Brain microvascular endothelial cell (primary cell): ENCODE measurements at places on chromosomes 5 and 9.
A peak's percentile ranks its signal among the peaks of the same experiment; 100 is the strongest.

GRCh38 chr5:159002171-159002570 lies 97.5 kb downstream of the EBF1 start:
- DNase-seq = no peak

DNA sequence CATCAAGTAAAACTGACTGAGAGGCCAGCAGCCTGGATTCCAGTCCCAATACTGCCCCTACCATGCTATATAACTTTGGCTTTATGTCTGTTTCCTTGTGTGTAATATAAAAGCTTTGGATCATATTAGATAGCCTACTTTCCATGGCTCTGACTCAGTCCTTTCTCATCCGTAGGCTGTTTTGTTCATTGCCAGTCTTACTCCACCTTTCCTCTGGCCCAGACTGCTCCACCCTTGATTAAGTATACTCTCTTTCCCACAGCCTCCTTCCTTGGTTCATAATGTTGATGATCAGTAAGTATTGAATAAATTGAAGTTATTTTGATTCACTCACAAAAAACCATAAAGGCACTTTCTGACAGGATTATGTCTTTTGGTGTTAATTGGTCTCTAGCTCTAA lies 1.5 kb upstream of the MRPS30 start:
- no peak for DNase-seq

GRCh38 chr5:103973669-103974068 lies 411.1 kb upstream of the NUDT12 start:
- no peak for DNase-seq

GRCh38 chr5:106523852-106524251 lies 1146.9 kb downstream of the EFNA5 start:
- no peak for DNase-seq

DNA sequence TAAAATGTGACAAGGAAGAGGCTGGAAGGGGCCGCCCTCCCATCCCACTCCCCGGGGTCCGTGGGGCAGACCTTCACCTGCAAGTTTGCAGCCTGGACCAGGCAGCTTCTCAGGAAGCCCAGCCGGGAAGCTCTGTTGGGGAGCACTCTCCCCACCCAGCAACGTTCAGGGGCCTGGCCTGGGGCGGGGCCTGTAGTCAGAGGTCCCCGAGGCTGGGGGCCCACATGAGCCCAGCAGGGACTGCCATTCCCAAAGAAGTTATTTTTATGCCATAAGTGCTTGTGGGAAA lies 32.7 kb upstream of the NOTCH1 start:
- no peak for DNase-seq

- no peak for DNase-seq
Measured at GRCh38 chr9:136860933-136861873, 4.9 kb downstream of the EDF1 start.

- DNase-seq = no peak
Measured at GRCh38 chr9:36337865-36338264, 62.2 kb downstream of the RNF38 start.

DNA sequence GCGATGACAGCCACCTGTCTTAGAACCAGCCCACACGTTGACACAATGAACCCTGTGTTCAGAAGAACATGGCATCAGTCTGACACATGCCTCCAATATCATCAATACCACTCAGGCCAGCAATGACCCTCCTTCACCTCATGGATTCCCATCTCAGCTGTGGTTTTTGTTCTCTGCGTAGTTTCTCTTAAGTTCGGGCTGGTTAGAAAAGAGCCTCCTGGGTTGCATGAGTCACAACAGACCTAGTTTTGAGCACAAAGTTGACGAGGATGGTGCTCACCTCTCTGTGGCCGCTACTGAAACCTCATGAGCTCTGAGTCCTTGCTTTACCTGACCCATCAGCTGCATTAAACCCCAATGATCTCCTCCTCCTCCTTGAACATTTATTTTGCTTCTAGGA lies 299.9 kb downstream of the SPOCK1 start:
- DNase-seq = no peak

- no peak for DNase-seq
Measured at GRCh38 chr9:2086971-2087370, 71.8 kb downstream of the SMARCA2 start.

GRCh38 chr5:11104651-11105112 lies 343.6 kb upstream of the DAP start:
- no peak for DNase-seq

- DNase-seq = no peak
Measured at GRCh38 chr5:123215929-123216702, 127.1 kb downstream of the PRDM6 start.

DNA sequence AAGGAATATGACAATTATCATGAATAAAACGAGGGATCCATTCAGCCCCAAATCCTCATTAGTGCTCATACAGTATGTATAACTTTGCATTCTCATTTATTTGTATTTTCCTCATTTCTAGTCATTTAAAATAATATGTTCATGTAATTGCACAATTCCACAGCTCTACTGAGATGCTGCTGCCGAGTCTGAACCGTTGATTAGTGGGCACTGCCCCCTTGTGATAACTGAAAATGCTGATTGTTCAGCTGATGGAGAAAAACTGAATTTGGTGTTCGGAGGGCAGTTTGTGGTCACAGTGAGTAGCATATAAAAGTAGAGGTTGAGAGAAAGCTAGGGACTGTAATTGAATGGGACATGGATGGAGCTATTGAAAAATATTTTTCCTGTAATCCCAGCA lies 12.2 kb upstream of the GPR151 start:
- DNase-seq = no peak

DNA sequence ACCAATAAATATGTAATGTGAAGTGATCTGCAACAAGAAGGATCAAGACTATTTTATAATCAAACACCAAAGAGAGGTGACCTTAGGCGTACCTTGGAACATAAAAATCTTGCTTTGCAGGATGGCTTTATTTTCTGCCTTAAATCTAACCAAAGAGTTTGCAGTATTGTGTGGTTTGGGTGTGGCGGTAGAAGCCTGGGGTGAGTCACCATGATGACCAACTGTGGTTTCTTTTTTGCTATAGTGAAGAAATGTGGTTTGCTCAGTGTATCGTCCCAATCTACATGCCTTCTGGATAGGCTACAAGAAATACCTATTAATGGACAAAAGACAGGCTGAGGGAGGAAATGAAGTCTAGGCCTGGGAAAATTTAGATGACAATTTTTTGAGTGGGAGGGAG lies 5.1 kb upstream of the CAST start:
- DNase-seq = peak; percentile 95

DNA sequence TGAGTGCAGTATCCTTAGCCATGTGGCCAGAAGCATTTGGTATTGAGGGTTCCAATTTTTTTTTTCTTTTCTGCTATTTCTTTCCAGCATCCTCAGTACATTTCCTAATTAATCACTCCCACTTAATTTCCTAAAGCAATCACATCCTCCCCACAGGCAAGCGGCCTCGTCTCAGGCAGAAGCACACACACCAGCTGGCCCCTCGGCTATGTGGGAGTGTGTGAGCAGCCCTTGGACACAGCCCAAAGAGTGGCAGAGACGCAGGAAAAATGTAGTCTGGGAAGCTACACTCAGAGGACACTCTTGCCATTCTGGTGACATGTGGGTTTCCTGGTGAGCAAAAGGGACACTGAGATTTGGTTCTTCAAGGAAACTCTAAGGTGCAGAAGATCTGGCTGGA lies 20.7 kb downstream of the SLIT3 start:
- DNase-seq = no peak

DNA sequence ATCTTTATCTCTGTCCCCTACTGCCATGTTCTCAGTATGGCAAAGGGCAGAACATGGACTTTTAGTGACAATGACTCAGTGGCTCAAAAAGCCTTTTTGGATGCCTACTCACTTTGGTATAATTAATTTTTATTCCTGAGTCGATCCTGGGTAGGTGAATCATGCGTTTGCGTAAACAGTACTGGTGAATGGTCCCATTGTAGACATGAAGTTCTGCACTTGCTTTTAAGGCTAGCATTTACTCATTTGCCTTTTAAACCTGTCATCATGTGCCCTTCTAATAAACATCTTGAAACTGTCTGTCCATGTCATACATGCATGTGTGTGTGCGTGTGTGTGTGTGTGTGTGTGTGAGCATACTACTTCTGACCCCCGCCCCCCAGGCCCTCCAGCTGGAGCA lies 223.0 kb downstream of the AUH start:
- DNase-seq = no peak

DNA sequence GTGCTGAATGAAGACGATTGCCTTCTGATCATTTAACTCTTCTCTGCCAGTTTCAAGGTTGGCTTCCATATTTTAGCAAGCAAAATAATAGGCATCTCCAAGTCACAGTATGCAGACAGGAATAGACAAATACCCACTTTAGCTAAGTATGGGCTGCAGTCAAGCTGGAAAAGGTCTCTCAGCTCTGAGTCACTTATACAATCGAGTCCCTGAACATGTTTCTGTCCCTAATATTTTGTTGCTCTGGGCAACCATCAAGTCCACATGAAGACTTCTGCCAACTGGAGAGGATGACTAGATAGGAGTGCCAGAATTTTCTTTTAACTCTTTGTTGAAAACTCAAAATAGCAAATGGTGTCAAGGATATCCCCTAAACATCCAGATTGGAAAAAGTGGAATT lies 575.3 kb downstream of the RAB3C start:
- DNase-seq = peak; percentile 14

DNA sequence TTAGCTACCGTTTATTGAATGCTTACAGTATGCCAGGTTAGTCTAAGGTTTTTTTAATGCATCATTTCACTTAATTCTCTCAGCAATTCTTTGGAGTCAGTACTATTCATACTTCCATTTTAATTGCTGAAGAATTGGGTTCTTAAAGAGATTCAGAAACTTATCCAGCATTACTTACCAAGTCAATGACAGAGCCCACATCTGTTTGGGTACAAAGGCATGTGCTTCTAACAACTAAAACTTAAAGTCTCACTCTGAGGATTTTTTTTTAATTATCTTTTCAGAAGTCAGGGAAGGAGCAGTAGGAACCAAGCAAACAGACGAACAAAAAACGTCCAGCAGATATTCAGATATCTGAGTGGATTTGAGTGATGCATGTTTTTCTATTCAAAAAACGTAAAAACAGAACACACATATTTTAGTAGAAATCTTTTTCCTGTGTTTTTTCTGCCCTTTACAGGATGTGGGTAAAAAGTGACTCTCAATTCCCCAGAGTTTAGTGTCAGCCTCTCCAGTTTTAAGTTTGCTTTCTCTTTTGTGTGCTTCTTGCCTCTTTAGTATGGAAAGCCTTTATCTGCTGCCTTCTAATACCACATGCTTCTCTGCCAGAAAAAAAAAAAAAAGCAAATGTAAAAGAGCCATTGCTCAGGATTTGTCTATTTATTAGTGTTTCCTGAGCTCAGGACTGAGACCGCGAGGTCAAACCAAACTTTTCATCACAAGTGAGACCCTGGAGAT lies 118.0 kb downstream of the PRKACG start:
- DNase-seq = peak; percentile 11

- DNase-seq = no peak
Measured at GRCh38 chr9:75242426-75242825, 154.1 kb downstream of the OSTF1 start.

- no peak for DNase-seq
Measured at GRCh38 chr5:103472265-103472664, 90.3 kb downstream of the NUDT12 start.

GRCh38 chr5:59164041-59164830 lies 581.4 kb downstream of the RAB3C start:
- peak; percentile 22 for DNase-seq

DNA sequence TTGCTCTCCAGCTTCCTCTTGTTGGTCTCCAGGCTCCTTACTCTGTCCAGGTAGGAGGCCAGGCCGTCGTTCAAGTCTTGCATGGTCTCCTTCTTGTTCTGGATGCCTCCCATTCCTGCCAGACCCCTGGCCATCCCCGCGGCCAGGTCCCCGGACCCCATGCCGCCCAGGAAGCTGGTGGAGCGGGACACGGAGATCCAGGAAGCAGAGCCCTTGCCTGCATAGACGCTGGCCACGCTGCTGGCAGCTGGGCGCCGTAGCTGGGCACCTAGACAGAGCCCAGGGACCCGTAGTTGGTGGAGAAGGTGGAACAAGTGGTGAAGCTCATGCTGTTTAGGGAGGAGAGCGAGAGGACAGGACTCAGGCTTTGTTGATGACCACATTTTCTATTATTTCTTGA lies 1584.0 kb upstream of the ACO1 start:
- DNase-seq = no peak

DNA sequence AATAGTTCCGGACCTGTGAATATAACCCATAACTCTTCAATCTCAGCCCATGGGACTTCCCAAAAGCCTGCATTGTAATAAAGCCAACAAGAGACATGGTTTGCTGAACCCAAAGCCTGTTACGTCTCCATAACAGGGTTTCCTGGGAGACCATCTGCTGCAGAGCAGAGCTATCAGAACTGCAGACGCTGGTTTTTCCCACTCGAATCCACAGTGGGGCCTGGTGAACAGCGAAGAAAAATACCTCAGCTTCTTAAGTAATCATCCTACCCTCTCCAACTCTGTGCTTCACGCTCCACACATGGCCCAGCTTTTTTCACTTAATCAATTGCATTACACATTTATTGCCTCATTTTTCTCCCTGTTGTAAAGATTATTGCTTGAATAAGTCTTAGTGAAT lies 409.5 kb upstream of the GRIA1 start:
- no peak for DNase-seq

GRCh38 chr5:179901462-179901861 lies 6.2 kb downstream of the TBC1D9B start:
- no peak for DNase-seq

DNA sequence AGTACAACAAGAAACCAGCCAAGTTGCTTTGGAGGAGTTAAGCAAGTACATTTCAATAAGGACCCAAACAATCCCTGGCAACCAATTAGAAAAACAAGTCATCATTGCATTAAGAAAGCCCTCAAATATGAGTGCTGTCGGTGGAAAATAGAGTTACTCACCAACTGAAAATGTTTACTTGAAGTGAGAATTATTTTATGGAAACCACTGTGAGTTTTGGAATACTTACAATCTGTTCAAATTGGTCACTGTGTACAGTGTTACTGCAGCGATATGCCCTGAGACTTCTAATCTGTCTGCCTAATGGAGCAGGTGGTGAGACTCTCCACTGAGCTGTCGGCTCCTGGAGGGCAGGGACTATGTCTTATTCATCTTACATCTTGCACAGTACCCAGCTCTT lies 1073.2 kb upstream of the DMAC1 start:
- no peak for DNase-seq

GRCh38 chr5:157554179-157555036 lies 21.2 kb downstream of the ADAM19 start:
- DNase-seq = no peak

DNA sequence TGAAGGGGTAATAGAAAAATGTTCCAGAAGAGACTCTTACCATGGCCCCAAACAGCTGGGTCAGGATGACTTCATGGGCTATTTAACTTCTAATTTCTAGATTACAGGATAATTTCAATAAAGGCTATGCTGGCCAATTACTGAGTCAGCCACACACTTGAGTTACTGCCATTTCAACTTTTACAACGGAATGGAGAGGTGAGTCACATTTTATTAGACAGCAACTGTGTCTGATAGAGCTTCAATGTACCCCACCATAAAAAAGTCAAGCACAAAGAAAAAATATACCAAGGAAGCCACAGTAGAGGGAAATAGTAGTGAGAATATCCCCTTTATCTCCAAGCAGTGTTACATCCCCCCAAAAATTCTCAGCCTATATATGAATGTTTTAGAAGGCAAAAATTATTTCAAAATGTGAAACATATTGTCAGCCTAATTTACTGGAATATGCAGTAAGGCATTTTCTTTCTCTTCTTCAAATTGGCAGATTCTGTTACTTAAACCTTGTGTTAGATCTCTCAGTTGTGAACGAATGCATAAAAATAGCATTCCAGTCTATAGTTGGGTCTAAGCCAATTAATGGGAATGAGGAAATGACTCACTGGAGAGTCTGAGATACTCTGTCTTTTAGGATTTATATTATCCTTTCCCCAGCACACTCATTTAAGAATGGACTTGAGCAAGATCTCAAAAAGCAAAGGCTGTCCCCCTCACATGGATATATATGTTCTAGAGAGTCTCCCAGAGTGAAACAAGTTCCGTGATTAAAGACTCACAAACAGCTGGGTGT lies 47.1 kb upstream of the RAI14 start:
- peak; percentile 80 for DNase-seq
